GM18507 (cell line): ENCODE measurements at places on chromosomes 12 and 14.
A peak's percentile ranks its signal among the peaks of the same experiment; 100 is the strongest.

GRCh38 chr12:64229240-64229639 lies 7.1 kb upstream of the KICS2 start:
- no peak for DNase-seq

- DNase-seq: no peak
Measured at GRCh38 chr14:29709490-29709889, 218.2 kb downstream of the PRKD1 start.

- DNase-seq: no peak
Measured at GRCh38 chr12:51448618-51449256, 24.1 kb downstream of the SLC4A8 start.

DNA sequence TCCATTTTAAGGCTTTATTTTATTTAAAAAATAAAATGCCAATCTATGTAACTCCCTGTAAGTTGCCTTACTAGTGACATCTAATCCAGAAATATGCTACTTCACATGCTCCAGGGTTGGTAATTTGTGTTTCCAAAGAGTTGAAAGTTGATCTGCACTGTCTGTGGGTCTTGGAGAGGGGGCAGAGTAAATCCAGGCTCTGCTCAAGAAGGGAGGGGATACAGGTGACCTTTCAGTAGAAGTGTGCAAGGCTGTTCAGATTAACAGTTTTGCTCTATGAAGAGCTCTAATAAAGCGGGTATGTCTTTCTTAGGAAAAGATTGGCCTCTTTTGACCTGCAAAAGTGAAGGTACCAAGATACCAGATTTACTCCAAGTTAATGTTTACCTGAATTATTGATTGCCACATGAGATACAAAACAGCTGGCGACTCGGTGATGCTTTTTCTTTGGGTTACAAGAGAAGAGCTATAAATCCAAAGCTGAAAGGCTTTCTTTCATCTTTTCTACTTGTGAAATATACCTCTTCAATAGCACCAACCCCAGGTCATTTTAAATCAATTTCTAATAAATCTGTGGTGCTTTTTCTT lies 75.6 kb upstream of the FLRT2 start:
- DNase-seq: no peak

DNA sequence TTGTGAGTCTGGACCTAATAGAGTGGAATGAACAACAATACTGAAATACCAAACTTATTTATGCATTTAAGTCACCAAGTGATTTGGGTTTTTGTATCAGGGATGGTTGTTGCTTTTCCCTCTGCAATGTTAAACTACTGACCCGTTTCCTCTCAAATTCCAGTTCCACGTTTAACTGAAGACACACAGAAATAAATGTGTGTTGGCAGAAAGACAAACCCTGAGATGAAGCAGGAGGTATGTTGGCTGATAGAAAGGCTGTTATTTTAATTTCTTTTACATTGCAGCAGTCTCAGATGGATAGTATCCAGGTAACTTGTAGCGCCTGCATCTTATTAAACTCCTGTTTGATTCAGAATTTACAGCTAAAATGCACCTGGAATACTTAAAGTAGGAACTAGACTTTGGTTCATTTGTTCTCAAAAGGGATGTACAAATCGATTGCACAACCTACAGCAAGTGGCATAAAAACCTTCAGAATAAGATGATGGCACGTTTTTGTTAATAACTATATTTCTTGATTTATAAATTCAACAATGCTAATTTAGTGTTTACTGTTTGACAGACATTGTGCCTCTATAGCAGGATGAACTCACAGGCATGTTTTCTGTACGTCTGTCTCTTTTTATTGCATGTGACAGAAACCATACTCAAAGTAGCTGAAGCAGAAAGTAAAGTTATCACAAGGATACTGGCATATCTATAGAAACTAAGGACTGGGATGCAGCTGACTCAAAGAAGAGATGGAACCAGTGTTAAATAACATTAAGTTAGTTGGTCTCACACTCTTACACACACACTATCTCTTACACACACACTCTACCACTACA lies 405.7 kb downstream of the ZFP36L1 start:
- no peak for DNase-seq

- DNase-seq: peak; percentile 29
Measured at GRCh38 chr14:24705840-24706239, 71.8 kb upstream of the GZMB start.

DNA sequence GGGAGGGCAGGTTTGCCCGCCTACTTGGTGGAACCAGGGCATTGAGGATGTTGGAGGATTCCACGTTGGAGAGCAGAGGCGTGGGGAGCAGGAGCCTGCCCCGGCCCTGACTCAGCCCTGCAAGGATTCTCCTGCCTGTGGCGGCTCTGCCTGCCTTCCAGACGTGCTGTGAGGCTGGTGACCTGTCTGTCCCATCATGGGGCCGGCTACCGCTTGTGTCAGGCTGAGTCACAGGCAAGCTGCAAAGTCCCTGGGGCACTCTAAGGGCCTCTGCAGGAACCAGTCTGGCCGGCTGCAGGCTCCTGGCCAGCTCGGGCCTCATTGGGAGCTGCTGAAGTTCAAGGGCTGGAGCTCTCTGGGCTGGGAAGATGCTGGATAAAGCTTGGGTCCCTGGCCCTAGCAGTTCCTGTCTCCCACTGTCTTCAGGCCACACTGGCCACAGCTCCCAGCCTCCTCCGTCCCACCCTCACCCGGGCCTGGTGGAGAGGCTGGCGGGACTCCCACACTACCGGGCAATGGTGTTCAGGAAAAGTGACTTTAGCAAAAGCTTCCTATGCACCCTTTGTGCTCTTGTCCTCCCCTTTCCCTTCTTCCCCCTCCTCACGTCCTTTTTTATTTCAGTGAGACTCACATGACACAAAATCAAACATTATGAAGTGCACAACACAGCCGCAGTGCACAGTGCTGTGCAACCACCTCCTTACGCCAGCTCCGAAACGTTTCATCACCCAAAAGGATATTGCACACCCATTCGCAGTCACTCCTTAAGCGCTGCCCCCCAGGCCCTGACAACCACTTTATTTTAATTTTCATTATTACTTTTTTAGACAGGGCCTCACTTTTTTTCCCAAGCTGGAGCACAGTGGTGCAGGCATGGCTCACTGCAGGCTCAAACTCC lies 22.0 kb upstream of the ULK1 start:
- no peak for DNase-seq
